ENCODE measurements at places on chromosomes 16 and 17.

DNA sequence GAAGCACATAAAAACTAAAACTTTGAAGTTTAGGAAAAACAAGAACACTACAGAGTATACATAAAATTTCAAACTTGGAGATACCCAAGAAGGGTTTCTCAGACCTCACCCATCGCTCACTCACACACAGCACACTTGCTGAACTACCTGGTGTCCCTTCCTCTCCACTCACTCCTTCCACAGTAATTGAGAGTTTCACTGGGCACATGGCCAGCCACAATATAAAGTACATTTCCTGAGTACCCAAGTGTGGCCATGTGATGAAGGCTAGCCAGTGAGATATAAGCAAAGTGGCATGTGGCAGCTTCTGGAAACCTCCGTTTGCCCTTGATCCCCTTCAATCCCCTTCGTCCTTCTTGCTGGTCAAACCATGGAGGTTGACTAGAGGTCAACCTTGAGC, 11.9 kb downstream of the TOX3 start:
- DNase-seq: no peak

- no peak for DNase-seq
Measured at GRCh38 chr17:78248051-78248914, 16.9 kb downstream of the TMEM235 start.

GRCh38 chr16:89478576-89479221, 11.7 kb downstream of the ANKRD11 start:
- DNase-seq: no peak

GRCh38 chr16:66273053-66273452, 93.4 kb upstream of the CDH5 start:
- DNase-seq: no peak

DNA sequence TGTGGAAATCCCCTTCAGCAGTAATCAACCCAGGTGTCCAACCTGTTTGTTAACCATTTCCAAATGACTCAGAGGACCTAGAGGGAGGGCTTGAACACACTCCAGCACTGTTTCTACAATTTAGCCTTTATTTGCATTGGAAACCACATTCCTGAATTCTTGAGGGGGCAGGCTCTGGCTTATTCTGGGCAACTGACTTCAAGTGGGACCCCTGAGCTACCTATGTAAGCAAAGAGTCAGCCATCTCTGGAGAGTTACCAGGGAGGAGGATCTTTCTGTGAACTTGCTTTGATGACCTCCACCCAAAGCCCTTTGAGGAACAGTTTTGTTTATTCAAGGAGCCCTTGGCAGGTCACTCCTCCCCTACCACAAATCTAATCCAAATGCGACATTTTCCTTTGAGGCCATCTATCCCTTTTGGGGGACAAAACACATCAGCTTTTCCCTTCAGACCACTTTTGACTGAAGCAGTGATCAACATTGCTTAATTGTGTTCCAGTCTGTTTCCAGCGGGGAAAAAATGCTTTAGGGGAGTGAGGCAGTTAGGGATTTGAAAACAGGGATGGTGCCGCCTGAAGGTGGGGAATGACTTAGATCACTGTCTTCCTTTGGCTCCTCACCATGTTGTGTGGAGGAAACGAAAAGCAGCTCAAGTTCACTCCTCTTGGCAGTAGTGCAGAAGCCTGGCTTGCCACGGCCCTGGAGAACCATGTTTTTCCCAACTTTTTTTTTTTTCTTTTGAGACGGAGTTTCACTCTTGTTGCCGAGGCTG, 46.2 kb downstream of the TUBD1 start:
- no peak for DNase-seq

DNA sequence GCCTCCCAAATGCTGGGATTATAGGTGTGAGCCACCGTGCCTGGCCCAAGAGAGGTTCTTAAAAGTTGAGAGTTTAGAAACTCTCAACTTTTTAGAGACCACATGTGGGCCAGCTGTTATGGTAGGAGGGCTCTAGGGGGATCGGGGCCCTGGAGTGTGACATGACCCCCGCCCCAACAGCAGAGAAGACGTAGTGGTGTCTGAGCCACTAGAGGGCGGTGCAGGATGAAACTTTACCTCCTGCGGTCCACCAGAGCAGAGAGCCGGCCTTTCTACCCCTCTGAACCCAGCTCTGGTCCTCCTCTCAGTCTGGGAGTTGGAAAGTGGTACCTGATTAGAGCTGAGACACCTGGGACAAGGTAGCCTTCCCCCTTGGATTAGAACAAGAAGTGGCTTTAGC, 7.4 kb downstream of the CDK5RAP3 start:
- peak; percentile 64 for DNase-seq

GRCh38 chr17:46266656-46267544, 28.0 kb upstream of the LRRC37A start:
- peak; percentile 86 for DNase-seq

DNA sequence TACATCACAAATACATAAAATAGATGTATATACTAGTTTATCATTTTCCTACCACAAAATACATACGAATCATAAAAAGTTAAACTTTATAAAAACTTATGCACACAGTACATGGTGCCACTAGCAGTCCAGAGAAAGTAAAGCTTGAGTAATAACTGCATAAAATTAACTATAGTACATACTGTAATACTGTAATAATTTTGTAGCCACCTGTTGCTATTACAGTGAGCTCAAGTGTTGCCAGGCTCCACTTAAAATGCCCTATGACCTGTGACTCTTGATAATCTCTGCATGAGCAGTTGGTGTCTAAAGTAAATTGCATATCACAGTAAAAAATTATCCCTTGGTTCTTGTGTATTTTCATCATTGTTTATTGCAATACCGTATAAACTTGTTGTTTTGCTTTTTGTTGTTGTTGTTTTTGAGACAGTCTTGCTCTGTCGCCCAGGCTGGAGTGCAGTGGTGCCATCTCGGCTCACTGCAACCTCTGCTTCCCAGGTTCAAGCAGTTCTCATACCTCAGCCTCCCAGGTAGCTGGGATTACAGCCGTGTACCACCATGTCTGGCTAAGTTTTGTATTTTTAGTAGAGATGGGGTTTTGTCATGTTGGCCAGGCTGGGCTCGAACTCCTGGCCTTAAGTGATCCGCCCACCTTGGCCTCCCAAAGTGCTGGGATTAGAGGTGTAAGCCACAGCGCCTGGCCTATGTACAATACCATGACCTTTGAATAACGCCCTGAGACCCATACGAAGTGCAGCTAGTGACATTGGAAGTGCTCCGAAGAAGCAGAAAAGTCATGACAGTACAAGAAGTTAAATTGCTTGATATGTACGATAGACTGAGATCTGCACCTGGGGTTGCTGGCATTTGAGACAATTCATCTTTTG, 6.6 kb downstream of the LUC7L3 start:
- DNase-seq: no peak

- no peak for DNase-seq
Measured at GRCh38 chr17:17109256-17109655, 67.0 kb downstream of the MPRIP start.

GRCh38 chr16:29007730-29008593, 23.1 kb downstream of the LAT start:
- DNase-seq: no peak

DNA sequence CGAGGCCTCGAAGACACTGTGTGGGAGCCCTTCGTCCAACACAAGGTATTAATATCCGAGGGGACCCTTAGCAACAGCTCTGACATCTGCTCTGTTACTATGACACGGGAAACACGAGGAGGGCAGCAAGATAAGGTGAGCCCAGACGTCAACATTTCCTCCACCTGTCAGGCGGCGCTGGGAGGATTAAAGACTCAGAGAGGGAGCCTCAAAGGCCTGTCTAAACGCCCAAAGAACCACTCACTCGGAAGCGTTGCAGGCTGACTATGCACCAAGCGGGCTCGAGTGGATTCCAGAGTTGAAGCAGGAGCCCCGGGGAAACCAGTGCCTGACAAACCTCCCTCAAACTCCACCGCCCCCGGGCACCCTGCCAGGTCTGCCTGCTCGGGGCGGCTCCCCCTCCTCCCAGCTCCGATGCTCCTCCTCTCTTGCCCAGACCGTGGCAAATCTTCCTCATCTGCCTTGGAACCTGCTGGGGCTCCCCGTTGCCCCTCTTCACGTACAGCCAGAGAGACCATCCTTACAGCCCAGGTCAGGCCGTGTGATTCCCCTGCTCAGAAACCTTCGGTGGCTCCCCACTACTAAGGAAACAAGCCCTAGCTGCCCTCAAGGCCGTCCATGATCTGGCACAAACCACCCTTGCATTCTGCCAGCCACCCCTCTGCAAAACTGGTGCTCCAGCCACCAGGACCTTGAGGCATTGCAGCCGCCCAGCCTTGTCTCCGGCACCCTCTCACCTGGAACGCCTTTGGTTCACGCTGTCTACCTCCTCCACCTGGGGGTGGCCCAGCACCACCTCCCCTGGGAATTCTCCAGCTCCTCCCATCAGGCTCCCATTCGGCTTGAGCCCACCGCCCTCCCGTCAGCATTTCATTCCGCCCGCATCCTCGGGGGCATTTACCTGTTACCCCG, 16.2 kb downstream of the RPH3AL start:
- peak; percentile 78 for DNase-seq

- no peak for DNase-seq
Measured at GRCh38 chr16:85347213-85347591, 234.9 kb upstream of the CIBAR2 start.

DNA sequence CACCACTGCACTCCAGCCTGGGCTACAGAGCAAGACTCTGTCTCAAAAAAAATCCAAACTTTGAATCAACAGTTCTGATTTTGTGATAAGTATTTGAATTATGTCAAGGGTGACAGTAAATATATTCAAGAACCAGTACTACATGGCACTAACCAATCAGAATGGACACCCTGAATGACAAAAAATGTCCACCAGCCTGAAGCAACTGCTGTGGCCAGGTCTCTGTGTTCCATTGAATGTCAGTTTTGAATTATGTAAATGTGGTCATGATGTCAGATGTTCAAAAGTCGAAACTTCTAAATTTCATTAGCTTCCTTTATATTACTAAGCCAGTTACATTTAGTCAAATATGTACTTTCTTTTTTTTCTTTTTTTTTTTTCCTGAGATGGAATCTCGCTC, 15.4 kb upstream of the ATXN1L start:
- DNase-seq: no peak

DNA sequence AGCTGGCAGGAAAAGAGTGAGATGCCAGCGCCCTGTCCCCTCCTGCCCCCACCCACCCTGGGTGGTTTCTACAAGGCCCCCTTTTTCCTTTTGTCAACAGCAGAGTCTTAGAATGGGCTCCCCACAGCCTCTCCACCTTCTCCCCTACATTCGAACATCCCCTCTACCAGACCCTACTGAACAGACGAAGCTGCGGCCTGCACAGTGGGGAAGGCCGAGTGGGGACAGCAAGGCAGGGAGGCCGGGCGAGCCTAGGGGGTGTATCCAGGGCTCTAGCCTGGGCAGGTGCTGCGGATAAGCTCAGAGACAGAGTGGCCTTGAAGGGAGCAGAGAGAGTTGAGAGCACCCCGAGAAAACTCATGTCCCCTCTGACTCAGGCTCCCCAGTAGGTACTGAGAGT, 7.4 kb downstream of the ZACN start:
- no peak for DNase-seq

- no peak for DNase-seq
Measured at GRCh38 chr17:50213026-50214022, 11.9 kb upstream of the COL1A1 start.

- no peak for DNase-seq
Measured at GRCh38 chr17:8365143-8365542, 11.4 kb downstream of the KRABD2 start.

DNA sequence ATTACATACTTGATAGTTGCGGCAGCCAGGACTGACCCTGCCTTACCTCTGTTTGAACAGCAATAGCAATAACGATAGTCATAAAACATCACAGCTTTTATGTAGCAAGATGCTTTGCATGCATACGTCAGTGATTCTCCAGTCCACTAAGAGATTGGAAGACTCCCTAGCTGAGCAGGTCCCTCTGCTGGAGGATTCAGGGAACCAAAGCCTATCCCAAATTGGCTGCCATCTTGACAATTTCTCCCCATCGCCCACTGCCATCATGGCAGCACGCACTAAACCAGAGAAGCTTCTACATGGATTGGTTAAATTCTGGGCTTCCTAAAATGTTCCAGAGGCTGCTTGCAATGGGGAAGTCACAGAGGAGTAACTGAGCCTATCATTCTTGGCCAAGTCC, 360.6 kb upstream of the XYLT1 start:
- no peak for DNase-seq

GRCh38 chr16:29710227-29711219, 31.5 kb downstream of the QPRT start:
- DNase-seq: peak; percentile 27

DNA sequence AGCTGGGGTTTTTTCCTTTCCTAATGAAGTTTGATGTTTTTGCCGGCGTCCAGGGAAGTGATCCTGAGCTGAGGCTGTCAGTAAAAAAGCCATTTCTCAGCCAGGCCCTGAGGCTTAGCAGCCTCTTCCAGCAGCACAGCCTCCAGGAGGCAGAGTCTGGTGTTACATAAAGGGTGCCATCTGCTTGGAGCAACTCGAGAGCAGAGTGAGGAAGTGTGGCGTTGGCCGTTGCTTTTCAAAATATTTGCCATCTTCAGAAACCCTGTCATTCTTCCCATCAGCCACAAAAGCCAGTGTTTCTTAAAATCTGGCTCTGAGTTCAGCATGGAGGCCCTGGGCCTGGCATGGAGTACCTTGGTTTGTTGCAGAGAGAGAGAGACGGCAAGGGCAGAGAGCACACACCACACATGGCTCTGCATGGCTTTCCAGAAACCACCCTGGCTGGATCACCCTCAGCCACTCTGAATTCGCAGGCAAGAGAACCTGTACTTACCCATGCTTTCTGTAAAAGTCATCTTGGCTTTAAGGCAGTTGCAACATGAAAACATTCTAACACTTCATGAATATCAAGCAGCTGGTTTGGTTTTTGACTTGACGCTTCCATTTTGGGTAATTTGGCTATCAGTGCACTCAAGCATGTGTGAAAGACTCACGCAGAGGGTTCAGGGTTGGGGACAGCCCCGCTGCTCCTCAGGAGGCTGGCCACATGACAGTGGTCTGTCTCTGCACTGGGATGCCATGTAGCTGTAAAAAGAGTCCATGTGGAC, 21.0 kb downstream of the PMM2 start:
- DNase-seq: no peak

DNA sequence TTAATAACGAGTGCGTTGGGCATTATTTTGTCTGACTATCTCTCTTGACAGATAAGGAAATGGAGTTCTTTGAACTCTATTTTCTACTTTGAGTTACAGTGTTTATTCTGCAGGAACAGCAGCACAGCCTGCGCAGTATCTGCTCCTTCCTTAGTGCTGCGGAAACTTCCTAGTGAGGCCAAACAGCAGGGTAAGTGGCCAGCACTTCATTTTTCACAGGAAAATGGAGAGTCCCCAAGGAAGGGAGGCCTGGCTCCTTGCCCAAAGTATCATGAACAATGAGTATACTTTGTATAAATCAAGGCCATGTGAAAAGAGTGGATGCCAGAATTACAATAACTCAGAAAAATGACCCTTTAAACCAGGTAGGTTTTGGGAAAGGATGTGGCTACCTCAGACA, 140.6 kb downstream of the VPS53 start:
- DNase-seq: peak; percentile 20

DNA sequence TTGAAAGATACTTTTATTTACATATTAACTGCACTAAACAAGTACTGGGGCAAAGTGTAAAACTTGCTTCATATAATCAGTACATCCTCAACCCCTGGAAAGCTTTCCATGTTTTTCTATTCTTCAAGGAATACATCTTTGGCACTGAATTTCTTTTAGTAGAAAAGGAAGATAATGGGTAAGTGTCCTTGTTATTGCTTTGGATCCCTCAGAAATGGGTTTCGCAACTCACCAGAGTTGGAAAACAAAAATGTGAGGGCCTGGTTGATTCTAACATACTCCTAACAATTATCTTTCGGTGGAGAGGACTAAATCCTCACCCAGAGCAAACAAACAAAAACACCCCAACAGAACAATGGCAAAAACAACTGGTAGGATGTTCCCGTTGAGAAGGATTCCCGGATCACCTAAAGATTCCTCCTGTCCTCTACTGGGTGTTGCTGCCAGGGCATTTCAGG, 120.4 kb downstream of the PARN start:
- no peak for DNase-seq
